ENCODE measurements at places on chromosomes 1 and 21. TPM values are rescaled to one million over a fixed set of nuclear protein-coding genes. Genes with fewer than 3 reads are reported as not detected.

GRCh38 chr21:31354604-31355443 is 10.8 kb upstream of the TIAM1 start:
- H3K36me3 ChIP-seq, result peaks cover 11% of the 10 kb centered on the region
- DNase-seq, result peak; percentile 85
- H3K4me1 ChIP-seq, result peaks cover 14% of the 10 kb centered on the region
- H3K27ac ChIP-seq, result peak overlapping the region; percentile 77

GRCh38 chr1:98929437-98929836 is 75.2 kb downstream of the PLPPR5 start:
- H3K27me3 ChIP-seq, result no peaks in the 10 kb centered on the region
- no peaks in the 10 kb centered on the region for H3K36me3 ChIP-seq
- no peak overlapping the region for H3K27ac ChIP-seq

- H3K4me3 ChIP-seq, result no peak overlapping the region
- no peaks in the 10 kb centered on the region for H3K36me3 ChIP-seq
- no peak for DNase-seq
- no peaks in the 10 kb centered on the region for H3K27me3 ChIP-seq
- H3K4me1 ChIP-seq, result no peaks in the 10 kb centered on the region
These were observed 34.2 kb upstream of the PBX1 start for GRCh38 chr1:164524810-164525209.

DNA sequence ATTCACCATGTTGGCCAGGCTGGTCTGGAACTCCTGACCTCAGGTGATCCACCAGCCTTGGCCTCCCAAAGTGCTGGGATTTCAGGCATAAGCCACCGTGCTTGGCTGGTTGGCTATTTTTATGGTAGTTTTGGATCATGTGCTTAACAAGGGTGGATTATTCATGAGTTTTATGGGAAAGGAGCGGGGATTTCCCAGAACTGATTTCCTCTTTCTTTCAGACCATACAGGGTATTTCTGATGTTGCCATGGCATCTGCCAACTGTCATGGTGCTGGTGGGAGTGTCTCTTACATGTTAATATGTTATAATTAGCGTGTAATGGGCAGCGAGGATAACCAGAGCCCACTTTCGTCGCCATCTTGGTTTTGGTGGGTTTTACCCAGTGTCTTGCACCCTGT is 3.2 kb downstream of the TRPM2 start:
- H3K4me3 ChIP-seq, result peak overlapping the region; percentile 38
- peaks cover 6% of the 10 kb centered on the region for H3K27me3 ChIP-seq
- H3K4me1 ChIP-seq, result peaks cover 55% of the 10 kb centered on the region
- peak overlapping the region; percentile 41 for H3K27ac ChIP-seq
- no peak for DNase-seq

DNA sequence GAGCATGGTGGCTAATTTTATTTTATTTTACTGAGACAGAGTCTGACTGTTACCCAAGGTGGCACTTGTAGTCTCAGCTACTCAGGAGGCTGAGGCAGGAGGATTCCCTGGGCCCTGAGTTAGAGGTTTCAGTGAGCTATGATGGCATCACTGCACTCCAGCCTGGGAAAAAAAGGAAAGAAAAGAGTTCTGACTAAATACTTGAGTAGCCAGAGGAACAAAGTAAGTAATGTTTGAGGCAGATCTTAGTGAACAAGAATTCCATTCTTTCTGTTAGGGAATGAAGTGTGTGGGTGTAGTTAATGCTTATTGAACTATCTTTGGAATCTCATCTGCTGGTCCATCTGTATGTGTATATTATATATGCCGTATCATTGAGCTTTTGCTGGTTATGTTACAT is 13.1 kb upstream of the EVI5 start:
- DNase-seq, result no peak
- H3K36me3 ChIP-seq, result peaks cover 1% of the 10 kb centered on the region
- H3K4me1 ChIP-seq, result no peaks in the 10 kb centered on the region
- H3K27me3 ChIP-seq, result peaks cover 36% of the 10 kb centered on the region
- H3K4me3 ChIP-seq, result no peak overlapping the region

- no peak for DNase-seq
- peaks cover 29% of the 10 kb centered on the region for H3K4me1 ChIP-seq
- H3K27ac ChIP-seq, result no peak overlapping the region
- H3K36me3 ChIP-seq, result peaks cover 16% of the 10 kb centered on the region
These were observed 81.9 kb downstream of the RGL1 start for GRCh38 chr1:183886853-183887252.

DNA sequence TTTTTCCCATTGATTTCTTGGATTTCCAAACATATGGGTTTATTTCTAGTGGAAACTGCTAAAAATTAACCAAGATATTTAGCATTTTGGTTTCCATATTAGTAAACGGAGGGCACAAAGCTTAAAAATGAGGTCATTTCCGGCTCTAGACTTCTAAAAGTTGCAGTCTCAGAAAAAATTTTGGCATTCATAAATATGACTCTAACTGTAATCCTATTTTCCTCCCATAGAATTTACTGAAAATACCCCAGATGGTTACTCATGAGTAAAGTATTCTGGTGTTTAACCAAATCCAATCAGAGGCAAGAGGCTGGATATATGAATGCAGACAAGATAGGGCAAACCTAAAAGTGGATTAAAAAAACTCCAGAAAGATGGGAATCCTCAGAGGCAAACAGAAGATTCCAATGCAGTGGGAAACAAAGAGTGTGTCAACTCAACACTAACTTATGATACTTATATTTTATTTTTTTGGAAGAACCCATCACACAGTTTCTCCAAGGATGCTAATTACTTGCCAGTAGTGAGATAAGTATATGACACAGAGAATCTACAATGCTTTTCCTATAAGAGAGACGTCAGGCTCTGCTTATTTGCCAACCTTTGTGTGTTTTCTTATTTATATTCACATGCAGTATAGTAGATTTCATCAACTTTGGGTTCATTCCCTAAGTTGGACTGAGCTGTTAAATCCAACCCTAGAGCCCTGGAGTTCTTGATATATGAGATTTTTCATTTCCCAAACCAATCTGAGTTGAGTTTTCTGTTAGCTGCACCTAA is 90.1 kb upstream of the BCL10 start:
- H3K27me3 ChIP-seq, result peaks cover 12% of the 10 kb centered on the region
- H3K4me3 ChIP-seq, result no peak overlapping the region
- H3K27ac ChIP-seq, result no peak overlapping the region
- no peak for DNase-seq
- no peaks in the 10 kb centered on the region for H3K36me3 ChIP-seq

S100A5 gene
- 1.3 TPM for total RNA-seq

STUM gene
- not detected for total RNA-seq

C1orf146 gene
- not detected for total RNA-seq

ANKRD34A gene
- 4.8 TPM for total RNA-seq

ZNF697 gene
- 3.0 TPM for total RNA-seq
